ENCODE measurements at places on chromosomes 11 and 22.

- DNase-seq = no peak
Measured at GRCh38 chr11:12249590-12250260, 127.6 kb upstream of the PARVA start.

GRCh38 chr11:79055856-79056631 is 384.8 kb downstream of the TENM4 start:
- DNase-seq = no peak

GRCh38 chr11:40467771-40468170 is 991.7 kb downstream of the LRRC4C start:
- DNase-seq = no peak

DNA sequence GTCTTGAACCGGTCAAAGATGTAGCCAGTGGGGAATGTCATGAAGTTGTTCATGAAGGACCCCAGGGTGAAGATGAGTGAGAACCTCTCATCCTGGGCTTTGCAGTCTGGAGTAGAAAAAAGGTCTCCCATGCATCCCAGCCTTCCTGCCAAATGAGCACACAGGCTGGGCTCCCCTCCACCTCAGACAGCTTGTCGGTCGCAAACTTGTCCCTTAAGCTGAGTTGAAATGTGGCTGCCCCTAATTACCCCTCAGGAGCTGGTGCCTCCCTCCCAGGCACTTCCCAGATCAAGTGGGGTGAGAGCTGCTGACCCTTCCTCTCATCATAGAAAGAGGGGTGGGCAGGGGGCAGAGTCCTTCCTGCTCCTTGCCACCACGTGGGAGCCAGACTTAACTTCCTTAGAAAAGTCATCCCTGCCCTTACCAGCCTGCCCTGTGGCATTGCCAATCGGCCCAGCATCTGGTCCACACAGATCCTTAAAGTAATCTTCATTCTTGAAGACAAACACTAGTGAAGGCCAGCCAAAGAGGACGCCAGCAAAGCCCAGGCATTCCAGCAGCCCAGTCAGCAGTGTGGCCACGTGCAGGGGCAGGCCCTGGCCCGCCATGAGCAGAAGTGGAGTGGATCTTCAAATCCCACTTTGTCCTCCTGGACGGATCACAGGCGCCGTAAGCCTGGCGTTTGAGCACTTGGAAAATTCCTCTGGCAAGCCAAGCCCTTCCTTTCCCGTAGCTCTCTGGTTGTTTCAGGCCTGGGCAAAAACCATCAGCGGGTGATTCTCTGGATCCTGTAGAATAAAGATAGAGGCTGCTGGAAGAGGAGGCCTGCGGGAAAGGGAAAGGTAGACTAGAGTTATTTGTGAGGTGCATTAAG is 1.1 kb downstream of the SLC43A3 start:
- DNase-seq = no peak

DNA sequence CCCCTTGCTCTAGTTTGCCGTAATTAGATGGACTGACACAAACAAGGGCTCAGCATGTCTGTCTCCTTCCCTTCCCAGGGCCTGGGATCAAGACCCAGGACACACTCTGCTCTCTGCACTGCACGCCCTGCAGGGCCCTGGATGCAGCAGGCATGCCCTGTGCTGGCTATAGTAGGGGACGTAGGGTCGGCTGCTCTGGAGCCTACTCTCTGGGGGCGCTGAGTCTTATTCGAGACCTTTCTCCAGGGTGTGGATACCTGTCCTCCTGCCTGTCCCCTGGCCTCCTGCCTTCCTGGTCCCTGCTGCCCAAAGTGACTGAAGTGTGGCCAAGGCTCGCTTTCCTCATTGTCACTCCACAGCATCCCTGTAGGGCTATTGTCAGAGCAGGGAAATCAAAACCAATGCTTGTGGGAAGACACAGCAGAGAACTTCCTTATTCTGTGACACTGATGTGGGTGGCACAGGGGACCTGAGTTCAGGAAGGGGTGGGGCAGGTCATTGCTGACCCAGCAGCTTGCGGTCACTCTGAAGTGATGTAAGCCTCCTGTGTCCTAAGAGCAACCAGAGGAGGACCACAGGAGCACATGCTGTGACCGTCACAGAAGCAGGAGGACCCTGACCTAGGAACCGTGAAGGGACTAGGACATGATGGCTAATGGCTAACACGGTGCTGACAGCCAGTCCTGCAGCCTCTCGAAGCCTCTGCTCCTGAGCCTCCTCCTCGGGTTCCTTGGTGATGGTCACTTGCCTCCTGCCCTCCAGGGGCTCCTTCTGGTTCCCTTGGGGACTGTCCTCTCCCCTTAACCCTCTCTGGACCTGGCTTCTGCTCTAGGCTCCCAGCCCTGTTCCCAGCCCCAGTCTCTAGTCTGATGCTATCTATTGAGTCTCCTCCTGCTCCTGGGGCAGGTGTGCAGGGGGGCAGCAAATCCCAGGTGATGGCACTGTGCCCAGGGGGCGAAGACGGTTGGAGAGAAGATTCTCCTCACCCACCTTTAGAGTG is 10.3 kb downstream of the APOBEC3A start:
- DNase-seq = no peak

GRCh38 chr11:131109790-131110189 is 193.5 kb upstream of the SNX19 start:
- no peak for DNase-seq

DNA sequence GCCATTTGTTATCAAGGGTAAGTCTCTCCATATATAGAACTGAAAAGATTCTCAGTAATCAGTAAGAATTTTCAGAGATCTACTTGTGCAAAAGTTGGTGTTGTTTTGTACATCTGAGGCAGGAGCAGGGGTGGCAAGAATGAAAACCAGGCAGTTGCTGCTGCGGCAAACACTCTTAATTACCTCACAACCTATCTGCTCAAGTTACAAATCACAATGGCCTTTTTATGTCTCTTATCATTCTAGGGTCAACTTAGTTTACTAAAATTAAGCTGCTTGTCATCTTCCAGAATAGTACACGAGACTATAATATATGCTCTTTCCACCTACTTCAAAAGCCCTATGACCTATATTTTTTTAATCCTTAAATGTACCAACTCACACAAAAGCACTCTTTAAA is 14.3 kb upstream of the FSHB start:
- DNase-seq = no peak

DNA sequence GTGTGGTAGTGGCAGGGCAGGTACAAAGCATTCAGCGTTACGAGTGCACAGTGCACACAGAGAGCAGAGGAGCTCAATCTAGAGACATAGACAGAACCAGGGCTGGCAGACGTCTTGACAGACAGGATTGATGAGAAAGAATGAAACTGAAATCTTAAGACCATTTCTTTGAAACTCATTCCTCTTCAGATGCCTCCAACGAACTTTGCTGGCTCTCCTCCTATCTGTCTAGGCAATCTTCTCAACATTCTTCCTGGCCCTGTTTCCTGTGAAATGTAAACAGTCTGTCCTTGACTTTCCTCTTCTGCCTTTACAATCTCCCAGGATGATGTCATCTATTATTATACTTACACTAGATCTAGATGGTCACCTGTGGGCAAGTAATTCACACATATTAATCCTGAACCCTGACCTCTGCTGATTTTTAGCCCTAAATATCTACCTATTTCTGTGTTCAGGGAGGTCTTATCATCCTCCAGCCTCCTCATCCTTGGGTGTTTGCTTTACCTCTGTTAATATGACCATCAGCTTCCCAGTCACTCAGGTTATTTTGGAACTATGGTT is 119.5 kb downstream of the ENTHD1 start:
- DNase-seq = peak; percentile 73

DNA sequence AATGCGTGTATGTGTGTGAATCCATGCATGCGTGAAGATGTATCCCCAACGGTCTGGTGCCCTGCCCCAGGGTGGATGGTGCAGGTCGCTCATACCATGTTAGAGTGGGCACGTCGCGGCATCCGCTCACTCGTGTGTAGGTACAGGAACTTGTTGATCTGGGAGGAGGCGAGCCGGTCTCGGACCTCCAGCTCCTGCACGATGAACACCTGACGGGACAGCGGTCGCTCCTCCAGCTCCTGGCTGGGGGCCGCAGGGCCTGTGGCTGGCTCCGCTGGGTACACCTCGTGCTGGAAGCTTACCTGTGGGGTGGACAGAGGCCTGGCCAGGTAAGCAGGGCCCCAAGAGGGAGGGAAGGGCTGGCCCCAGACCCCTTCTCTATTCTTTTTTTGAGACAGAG is 18.5 kb downstream of the ATG2A start:
- DNase-seq = no peak

- no peak for DNase-seq
Measured at GRCh38 chr11:46649180-46649738, 31.9 kb downstream of the ATG13 start.

GRCh38 chr11:26583550-26583949 is 11.5 kb upstream of the MUC15 start:
- DNase-seq = no peak

DNA sequence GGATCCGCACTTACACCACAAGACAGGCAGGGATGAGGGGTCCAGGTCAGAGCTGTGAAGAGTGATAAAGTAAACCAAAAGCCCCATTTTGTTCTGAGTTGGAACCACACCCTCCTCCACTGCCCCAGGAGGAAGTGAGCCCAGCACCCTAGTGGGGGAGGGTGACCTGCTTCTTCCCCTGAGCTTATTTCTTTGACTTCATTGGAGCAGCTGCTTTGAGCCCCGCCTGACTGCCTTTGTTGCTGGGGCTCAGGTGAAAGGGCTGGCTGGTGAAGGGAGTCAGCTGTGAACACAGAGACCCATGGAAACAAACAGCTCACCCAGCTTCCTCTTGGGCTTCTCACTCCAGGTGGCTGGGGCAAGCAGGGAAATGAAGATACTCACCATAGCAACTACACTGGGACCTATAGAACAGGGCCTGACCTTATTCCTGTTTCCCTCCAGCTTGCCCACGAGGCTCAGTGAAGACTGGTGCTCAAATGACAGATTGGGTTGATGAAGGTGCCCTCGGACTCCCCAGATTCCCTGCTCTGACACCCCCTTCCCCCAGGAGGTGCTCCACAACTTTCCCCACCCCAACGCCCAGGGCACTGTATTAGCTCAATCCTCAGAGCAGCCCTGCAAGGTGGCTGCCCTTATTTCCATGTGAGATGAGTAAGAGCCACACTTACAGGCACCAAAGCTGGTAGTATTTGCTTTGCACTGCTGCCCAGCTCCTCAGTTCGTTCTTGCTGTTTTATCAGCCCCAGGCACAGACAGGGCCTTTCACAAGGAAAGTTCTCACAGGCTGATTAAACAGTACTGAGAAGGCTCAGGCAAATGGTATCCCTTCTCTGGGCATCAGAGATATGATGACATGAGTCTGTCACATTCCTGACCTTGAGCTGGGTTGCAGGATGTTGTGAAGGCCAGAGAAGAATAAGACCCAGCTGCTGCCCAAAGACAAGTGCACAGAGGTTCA is 2.4 kb downstream of the UCP2 start:
- DNase-seq = peak; percentile 91

DNA sequence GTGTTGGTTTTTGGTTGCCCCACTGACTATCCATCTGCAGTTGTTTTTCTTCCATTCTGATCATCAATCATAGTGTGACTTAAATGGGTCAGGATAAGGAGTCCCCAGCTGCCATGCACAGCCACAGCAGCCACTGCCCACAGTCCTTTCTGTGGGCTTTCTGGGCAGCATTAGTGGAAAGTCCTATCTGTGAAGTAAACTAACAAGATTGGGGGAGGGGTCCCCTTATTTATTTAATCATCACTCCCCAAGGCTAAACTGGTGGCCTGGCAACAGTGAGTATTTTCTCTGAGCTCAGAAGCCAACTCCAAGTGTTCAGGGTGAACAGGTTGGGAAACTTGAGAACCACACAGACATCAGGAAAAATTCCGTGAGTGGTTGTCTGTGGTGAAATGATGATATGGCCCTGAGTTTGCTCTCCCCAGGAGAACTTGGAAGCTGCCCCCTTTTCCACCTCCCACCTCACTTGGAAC is 145.0 kb downstream of the CCDC34 start:
- DNase-seq = no peak

All from GM12878 (cell line).